ENCODE measurements at places on chromosomes 1 and 21.

DNA sequence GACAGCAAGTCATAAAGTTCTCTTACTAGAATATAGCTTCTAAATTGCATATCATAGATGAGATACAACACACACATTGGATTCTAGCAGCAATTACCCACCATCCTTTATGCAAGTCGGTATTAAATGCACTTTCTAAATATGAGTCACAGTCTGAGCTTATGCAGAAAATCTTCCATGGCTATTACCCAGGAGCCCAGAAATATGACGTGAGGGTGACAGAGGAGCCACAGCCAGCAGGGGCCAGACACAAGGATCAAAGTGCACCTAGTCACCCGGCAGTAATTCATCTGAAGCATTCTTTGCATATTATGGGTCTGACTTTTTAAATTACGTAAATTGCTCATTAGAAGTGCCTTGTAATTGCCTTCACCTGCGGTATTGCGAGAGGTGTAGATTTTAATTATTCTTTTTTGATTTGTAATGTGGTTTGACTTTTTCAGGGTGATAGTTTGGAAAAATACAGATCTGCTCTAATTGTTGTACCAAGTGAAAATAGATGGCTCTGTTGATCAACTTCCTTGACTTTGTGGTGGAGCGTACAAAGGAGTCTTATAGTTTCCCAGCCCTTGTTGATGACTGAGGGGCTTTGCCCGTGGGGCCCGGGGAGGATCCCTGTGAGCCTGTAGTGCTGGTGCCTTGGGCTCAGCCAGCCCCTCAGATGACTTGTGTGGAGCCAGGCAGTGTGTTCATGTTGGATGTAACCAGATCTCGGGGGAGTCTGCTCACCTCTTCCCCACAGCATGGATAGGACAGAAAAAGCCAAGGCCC, 470.0 kb upstream of the VAMP3 start:
- no peak for DNase-seq

- no peak for DNase-seq
These were observed 10.1 kb downstream of the KDM1A start for GRCh38 chr1:23029337-23029736.

GRCh38 chr1:119141020-119141424, 569 bp upstream of the WARS2 start:
- peak; percentile 54 for DNase-seq

GRCh38 chr1:71080230-71080738, 551 bp downstream of the ZRANB2 start:
- peak; percentile 34 for DNase-seq

- DNase-seq, result no peak
These were observed 21.8 kb upstream of the SDHB start for GRCh38 chr1:17075470-17076255.

DNA sequence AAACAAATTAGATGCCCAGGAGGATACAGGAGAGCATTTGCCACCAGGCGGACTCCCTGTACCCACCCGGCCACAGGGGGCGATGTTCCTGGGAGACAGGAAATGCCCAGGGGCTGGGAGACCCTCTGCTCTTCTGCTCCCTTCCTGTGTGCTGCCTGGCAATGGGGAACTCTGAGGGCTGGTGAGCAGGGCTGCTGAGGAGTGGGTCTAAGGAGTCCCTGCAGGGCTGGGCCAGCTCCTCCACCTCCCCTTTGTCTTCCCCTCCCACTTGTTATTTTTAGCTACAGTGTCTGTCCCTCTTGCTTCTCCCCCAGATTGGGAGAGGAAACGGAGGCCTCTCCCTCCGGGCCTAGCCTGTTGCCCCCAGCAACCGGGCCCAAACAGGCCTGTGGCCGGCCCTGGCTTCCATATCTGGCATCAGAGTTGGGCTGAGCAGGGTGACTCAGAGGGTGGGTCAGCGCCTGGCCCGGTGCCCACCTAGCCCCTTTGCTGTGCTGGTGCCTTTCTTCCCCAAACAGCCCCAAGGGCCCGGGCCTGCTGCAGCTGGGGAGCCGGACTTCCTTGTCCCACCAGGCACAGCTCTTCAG, 11.6 kb downstream of the LMNA start:
- peak; percentile 89 for DNase-seq

DNA sequence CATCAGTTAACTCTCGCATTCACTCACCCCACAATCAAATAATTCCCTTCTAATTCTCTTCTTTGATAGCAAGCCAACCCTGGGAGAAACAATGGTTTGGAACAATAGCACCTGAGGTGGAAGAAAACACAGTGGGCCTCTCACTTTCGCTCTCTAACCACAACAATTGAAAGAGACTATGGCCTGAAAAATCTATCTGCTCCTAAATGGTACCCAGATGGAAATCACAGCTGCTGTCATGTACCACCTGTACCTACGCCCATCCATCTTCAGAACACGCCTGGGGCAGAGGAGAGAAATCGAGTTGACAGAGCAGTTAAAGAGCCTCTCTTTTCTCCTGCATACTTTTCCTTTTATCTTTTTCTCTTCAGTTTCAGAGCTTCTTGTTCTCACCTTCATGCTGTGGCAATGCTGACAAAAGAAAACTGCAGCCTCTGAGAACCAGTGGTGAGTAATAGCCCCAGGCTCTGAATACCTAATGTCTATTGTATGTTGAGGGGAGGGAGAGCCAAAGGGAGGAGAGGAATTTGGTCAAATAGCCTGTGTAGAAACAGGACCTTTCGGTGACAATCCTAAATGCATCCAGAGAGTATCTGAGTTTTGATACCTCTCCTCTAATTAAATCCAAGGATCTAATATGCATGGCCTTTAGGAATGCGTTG, 57.7 kb downstream of the ZC3H11B start:
- DNase-seq, result no peak

DNA sequence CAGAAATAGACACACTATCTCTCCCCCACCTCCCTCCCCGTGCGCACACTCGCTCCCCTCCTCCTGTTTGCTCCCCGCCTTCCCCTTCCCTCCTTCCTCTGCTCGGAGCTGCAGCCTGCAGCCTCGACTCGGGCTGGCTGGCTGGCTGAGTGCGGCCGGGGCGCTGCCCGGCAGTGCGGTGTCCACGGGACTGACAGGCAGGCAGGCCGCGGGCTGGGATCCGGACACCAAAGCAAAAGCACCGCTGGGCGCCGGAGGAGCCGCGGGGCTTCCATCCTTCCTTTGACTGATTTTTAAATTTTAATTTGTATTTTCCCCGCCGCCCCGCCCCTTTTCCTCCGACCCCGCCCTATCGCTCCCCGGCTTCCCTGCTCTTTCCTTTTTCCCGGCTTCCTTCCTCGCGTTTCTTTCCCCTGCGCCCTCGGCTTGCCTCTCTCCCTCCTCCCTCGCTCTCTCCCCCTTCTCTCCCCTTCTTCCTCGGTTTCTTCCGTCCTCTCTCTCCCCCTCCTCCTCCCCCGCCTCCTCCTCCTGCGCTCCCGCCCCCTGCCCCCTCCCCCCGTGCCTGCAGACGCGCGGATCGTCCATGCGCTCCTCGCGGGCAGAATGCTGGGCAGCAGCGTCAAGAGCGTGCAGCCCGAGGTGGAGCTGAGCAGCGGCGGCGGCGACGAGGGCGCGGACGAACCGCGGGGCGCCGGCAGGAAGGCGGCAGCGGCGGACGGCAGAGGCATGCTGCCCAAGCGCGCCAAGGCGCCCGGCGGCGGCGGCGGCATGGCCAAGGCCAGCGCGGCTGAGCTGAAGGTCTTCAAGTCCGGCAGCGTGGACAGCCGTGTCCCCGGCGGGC, 109.4 kb downstream of the NAV1 start:
- peak; percentile 58 for DNase-seq

DNA sequence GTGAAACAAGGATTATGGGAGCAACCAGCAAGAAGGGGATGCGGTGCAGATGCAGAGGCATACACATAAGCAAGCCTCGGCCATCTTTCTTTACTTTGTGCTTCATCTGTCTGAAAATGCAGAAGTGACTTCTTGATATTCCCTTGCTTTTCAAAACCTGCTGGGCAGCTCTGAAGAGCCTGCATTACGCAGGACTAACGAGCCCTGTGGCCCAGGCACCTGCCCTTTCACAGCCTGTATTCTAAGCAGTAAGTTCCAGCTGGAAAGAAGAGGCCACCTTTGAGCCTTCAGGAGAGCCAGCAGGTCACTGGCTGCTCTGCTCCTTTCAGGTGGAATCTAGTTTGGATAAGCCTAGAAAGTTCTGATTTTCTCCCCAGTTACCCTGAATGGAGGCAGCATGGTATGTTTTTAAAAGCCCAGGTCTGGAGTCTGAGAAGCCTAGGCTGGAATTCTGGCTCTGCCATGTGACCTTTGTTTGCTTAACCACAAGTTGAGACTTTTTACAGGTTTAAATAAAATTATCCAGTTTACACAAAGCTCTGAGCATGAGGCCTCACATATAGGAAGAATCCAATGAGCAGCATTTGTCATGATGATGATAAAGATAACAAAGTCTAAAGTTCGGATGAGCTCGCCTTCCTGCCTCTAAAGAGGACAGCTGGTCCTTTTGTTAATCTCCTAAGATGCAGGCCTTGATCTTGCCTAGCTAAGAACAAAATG, 122.9 kb downstream of the UBR4 start:
- DNase-seq, result no peak

DNA sequence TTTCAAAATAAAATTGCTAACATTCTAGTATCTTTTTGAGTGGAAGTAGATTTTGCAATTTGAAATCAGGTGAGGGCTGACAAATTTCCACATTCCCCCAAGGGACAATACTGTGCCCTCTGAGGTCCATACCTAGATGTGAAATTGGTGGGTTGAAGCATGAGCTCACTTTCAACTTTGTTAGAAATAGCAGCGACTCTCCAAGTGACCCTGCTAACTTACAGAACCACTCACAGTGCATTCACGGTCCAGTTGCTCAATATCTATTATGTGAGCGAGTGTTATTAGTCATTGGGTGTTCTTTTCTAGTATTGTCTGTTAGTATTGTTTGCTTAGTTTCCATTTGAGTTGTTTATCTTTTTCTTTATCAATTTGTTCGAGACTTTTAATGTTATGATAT, 53.6 kb upstream of the ASB17 start:
- no peak for DNase-seq

- no peak for DNase-seq
These were observed 2.3 kb upstream of the ITGA10 start for GRCh38 chr1:145912128-145912641.

GRCh38 chr1:14997646-14998276, 155.8 kb upstream of the TMEM51 start:
- no peak for DNase-seq

- DNase-seq, result no peak
These were observed 17.9 kb downstream of the PLXNA2 start for GRCh38 chr1:208225954-208226937.

DNA sequence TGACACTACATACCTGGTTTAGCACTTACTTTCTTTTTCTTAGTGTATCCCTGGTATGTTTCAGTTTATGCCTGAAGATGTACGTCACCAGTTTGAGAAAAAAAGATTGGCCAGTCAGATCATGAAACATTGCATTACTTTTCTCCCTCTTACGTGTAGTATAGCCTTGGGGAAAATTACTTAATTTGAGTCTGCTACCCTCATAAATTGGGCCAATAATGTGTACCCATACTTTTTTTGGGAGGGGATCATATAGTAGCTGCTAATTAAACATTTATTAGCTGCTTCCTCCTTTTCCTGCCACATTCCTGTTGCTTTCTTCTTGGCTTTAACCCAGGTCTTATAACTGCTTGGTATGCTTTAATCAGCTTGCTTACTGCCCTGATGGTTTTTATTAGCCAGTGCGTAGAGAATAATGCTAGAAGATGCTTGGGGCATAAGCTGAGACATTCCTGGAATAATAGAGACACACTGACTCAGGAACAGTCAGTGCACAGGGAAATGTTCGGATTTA, 32.1 kb downstream of the RABGAP1L start:
- no peak for DNase-seq

DNA sequence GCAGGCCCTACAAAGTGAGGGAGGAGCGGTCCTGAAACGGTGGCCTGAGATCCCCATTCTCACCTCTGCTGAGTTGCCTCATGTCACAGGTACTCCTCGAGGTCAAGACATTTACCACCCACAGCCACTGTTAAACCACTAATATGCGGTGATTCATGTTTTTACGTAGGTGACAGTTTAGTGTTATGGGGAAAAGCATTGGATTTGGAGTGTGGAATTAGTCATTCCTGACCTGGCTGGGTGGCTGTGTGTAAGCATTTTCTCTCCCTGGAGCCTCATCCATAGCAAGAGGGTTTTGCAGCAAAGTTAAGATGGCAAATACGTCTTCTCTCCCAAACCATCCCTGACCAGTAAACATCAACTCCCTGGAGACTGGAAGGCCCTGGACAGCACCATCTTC, 57.8 kb upstream of the KCNJ6 start:
- DNase-seq, result peak; percentile 21

DNA sequence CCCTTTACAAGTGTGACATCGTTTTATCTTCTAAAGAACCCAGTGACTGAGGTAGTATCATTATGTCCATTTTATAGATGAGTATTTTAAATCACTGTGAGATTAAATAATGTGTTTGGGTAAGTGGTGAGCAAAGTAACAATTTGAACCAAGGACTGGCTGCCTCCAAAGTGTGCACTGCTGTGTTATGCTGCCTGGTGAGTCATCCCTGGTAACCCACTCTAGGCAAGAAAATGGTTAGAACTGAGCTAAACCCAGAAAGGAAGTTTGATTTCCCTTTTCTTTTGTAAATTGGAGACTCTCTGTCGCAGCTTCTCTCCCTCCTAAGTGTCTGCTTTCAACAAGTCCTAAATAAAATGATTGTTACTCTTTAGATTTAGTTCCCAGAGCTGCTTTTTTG, 342.8 kb upstream of the KAZN start:
- no peak for DNase-seq

DNA sequence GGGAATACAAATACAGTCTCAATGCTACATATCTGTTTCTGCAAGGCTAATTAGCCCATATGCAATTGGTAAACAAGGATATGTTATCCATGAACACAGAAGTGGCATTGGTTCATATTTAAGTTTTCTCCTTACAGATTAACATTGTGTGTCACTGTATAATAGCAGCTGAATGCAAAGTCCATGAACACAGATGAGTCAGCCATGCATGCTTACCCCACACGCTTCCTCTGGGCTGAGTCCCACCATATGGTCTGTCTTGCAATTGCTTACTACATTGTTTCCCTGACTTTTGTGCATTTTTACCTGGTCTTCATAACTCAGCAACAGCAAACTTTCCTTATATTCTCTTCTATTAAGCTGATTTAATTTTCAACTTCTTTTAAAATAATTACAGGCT, 41.5 kb upstream of the TSNAX start:
- peak; percentile 15 for DNase-seq

Data from muscle of back (tissue), 13 donors.